ENCODE measurements at places on chromosomes 3 and 15. TPM values are rescaled to one million over a fixed set of nuclear protein-coding genes. Genes with fewer than 3 reads are reported as not detected.

Gene LSM3
- total RNA-seq: 9.8 TPM

Gene CLASP2
- total RNA-seq: 33.6 TPM

Gene ARGFX
- total RNA-seq: not detected

Gene SLCO2A1
- total RNA-seq: 67.7 TPM

Gene MUSTN1
- 4.0 TPM for total RNA-seq

Gene MEX3B
- 1.1 TPM for total RNA-seq

Gene SPRED1
- total RNA-seq: 23.1 TPM

Gene EPHA3
- total RNA-seq: 2.0 TPM

Gene CPNE4
- 1.1 TPM for total RNA-seq

Gene ENTPD3
- 3.3 TPM for total RNA-seq

Gene MCTP2
- 83.7 TPM for total RNA-seq

Gene DIPK2A
- total RNA-seq: 30.1 TPM

Gene GRK7
- not detected for total RNA-seq

Gene C3orf22
- total RNA-seq: not detected

Gene EPM2AIP1
- total RNA-seq: 9.9 TPM

Gene TNIK
- 27.2 TPM for total RNA-seq

Gene MORF4L1
- total RNA-seq: 188 TPM

Gene PLCD1
- 66.5 TPM for total RNA-seq

Gene COL6A5
- not detected for total RNA-seq

Gene TMEM108
- total RNA-seq: 1.1 TPM

Gene RASGRP1
- 2.6 TPM for total RNA-seq

Gene SLC7A14
- total RNA-seq: 0.26 TPM

Gene SUMF1
- 38.3 TPM for total RNA-seq

Gene NR1I2
- 62.9 TPM for total RNA-seq

Gene TIMP4
- 8.7 TPM for total RNA-seq

Gene HRG
- not detected for total RNA-seq

Gene ST8SIA2
- 0.44 TPM for total RNA-seq

Gene SEMA3G
- 10.2 TPM for total RNA-seq

Gene UACA
- total RNA-seq: 42.1 TPM

Gene GOLGA8T
- total RNA-seq: not detected

Gene DAZL
- not detected for total RNA-seq

Data from mucosa of descending colon (tissue), 3 donors.